ENCODE measurements at places on chromosomes 6 and 20.

DNA sequence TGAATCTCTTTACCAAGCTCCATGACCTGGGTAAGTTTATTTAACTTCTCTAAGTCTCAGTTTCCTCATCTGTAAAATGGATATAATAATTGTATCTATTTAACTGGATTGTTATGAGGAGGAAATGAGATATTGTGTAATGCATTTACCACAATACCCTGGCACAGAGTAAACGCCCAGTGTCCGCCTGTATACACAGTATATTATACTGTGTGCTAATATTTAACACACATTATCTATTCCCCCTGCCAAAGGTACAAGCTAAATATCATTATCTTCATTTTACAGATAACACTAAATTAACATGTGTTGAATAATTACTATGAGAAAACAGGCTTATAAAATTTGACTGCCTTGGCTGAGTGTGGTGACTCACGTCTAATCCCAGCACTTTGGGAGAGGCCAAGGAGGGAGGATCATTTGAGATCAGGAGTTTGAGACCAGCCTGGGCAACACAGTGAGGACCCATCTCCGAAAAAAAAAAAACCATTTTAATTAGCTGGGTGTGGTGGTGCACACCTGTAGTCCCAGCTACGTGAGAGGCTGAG lies 38.7 kb upstream of the TNFRSF21 start:
- DNase-seq: no peak

- DNase-seq: no peak
Observed at GRCh38 chr6:74181471-74181870, 485.5 kb downstream of the CD109 start.

DNA sequence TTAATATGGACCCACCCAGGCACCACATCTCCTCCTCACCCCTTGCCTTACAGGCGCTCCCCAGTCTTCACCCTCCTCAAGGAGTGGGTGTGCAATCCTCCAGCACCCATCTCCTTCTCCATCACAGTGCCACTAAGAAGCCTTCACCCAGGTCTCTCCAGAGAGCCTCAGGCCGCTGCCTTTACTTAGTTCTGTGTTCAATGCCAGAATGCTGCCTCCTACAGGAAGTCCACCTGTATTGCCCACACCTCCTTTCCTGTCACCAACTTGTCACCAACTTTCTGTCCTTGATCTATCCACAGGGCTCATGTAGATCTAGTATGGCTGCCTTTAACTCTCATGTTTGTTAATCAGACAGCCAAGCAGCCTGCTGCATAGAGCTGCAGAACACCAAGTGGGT lies 586 bp upstream of the LST1 start:
- DNase-seq: no peak

- no peak for DNase-seq
Observed at GRCh38 chr6:130967502-130968445, 95.3 kb downstream of the EPB41L2 start.

- DNase-seq: no peak
Observed at GRCh38 chr6:28960846-28961500, 37.2 kb upstream of the TRIM27 start.

GRCh38 chr20:18011951-18012645 lies 43.3 kb downstream of the MGME1 start:
- no peak for DNase-seq

- DNase-seq: no peak
Observed at GRCh38 chr6:130935978-130936377, 108.8 kb downstream of the SMLR1 start.

DNA sequence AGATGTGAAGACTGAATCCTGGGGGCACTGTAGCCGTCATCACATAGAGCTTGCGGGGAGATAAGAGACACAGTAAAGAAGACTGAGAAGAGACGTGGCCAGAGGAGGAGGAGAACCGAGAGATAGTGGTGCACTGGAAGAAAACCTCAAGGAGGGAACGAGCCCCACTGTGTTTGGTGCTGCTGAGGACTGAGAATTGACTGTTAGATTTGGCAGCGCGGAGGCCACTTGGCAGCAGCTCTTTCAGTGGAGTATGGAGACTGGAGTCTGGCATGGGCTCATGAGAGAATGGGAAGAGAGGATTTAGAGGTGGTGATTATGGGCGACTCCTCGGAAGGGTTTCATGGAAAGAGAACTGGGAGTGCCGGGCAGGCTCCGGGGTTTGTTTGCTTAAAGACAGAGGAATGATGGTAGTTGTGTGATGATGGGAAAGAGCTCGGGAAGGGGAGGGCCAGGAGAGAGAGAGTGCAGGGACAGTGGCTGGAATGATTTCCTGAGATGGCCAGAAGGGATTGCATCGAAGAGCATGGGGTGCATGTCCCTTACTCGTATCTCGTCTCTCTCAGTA lies 18.0 kb downstream of the CDYL start:
- peak; percentile 41 for DNase-seq

DNA sequence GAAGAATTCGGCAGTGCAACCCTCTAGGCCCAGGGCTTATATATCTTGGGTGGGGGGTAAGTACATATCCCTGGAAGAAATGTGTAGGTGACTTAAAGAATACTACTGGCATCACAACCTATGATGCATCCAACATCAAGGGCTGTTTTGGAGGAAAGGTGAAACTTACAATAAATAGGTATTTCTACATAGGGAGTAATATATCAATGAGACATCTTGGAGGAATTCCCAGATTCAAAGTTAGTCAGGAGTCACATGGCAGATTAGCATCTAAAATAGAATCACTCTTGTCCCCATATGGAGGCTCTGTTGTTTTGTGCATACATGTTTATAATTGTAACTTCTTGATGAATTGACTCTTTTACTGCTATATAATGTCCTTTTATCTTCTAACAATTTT lies 375.5 kb downstream of the PAX1 start:
- no peak for DNase-seq

DNA sequence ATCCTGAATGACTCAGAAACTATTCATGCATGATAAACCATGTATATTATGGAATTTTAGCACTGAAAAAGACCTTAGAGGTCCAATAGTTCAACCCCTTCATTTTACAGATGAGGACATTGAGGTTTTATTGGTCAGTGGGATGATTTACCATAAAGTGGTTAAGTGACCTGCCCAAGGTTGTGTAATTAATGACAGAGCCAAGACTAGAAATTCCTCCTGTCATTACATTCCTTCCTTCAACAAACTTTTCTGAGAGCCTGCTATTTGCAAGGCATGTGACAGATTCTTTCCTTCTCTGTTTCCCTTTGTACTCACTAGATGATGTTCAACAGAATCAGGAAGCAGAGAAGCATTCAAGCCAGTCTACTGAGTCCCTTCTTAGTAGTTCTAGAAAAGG lies 170.7 kb upstream of the KCNK16 start:
- DNase-seq: no peak

GRCh38 chr20:47785854-47786764 lies 828 bp upstream of the SULF2 start:
- DNase-seq: peak; percentile 81

DNA sequence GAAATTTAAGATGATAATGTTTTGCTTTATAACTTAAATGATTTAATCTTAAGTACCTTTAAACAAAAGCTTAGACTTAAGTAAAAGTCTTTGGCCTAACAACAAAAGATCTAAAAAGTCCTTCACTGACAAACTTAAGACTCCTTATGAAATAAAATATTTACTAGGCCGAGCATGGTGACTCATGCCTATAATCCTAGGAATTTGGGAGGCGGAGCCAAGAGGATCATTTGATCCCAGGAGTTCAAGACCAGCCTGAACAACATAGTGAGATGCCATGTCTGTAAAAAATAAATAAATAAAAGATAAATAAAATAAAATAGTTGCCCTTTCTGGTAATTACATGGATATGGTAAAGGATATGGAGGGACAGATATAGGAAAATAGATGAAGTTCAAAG lies 12.4 kb downstream of the KATNA1 start:
- DNase-seq: no peak

DNA sequence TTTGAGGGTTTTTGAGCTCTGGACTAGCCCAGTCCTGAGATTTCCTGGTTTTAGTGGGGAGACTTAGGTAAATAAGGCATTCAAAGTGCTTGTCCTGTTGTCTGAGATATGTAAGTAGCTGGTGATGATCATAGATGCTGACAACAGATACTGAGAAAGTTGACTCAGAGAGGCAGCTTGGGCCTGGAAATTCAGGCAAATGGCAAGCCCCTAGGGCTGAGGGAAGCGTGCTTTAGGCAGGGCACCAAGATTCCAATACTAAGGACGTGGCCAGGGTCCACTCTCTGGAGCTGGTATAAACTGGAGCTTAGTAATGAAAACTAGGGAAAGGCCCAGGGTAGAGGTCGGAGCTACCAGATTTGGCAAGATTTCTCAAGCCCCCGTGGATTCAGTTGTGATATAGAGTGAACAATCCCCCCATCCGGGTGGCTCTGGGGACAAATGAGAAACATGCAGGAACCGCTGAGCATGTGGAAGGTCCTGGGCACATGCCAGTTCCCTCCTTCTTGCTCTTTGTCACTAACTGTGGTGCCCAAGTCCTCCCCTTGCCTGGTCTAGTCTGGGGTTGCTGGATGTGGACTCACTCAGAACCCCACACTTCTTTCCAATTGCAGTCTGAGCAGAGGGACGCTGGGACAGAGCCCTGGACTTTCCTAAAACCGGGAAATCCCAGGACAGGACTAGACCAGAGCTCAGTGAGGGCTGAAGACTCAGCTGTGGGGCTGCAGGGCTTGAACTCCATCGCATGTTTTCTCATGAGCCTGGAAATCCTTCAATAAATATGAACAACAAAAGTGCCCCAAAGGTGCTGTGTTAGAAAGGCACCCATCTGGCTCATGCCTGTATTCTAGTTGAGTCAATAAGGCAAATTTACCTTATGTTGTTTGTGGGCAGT lies 10.3 kb downstream of the SLC22A3 start:
- no peak for DNase-seq

DNA sequence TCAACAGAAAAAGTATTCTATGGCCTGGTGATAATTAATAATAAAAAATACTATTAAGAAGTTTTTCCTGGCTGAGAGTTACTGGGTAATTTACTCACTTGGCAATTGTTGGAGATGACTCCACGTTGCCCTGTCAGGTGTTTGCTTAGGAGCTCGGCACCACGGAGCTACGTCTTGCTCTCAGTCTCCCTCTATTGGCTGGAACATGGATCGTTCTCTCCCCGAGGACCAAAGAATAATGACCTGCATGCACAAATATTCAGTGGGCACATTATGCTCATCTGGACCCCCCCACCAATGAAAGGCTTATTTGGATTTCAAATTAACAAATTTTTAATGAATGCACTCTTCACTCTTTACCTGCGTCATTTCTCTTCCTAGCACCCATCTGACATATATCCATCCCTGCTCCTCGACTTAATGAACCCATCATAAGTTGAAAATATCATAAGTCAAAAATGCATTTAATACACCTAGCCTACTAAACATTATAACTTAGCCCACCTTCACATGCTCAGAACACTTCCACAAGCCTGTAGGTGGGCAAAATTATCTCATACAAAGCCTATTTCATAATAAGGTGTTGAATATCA lies 71.0 kb upstream of the CD83 start:
- no peak for DNase-seq

- no peak for DNase-seq
Observed at GRCh38 chr20:36569847-36570429, 3.5 kb upstream of the TGIF2 start.

- no peak for DNase-seq
Observed at GRCh38 chr6:39850736-39851297, 58.6 kb downstream of the DAAM2 start.

DNA sequence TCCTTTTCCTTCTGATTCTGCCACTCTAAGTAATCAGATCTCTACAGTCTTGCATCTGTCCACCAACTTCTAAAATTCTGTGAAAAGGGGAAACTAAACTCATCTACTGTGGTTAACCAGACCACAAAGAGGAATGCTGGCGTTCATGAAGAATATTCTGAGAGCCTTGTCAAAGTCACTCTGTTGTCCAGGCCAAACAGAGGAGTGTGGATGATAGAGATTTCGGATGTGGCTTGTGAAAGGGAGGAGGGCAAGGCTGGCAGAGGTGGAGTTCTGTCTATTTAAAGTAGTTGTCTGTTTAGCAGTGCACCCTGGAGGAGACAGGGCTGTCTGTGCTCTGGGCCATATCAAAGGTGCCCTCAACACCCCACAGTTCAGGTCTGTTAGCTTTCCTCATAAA lies 33.9 kb downstream of the CCN2 start:
- DNase-seq: no peak

DNA sequence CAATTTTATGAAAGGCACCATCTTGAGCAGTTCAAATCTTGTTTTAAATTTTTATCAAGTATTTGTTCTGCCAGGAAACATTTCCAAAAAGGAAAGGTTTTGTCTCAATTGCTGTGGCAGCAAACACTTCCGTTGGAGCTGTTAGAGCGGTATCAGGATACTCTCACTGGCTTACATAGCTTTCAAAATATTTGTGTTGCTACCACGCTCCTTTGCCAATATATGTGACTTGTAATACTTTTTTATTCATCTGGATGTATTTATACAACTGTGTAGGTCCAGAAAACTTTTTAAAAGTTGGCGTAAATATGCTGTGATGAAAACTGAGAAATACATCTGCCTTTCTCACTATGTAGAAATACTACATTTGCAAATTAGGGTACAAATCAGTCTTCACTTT lies 37.8 kb upstream of the NHSL1 start:
- no peak for DNase-seq

- no peak for DNase-seq
Observed at GRCh38 chr20:54113566-54113965, 43.2 kb upstream of the BCAS1 start.

- DNase-seq: no peak
Observed at GRCh38 chr6:151179321-151179720, 60.4 kb upstream of the AKAP12 start.

DNA sequence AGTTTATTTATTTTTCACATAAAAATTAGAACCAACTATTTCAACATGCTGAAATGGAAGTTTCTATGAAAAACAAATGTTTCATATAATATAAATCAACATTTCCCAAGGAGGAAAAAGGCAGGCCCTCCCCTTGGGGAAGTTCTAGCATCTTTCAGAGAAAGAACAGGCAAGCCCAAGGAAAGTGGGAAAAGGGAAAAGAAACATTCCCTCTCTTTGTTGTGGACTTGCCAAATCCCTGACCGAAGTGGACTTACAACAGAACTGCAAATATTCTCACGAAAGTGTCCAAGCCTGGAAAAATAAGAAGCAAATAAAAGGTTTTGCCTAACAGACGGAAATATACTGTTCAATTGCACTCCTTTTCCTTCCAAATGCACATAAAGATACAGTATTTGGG lies 214.4 kb downstream of the ATXN1 start:
- no peak for DNase-seq

DNA sequence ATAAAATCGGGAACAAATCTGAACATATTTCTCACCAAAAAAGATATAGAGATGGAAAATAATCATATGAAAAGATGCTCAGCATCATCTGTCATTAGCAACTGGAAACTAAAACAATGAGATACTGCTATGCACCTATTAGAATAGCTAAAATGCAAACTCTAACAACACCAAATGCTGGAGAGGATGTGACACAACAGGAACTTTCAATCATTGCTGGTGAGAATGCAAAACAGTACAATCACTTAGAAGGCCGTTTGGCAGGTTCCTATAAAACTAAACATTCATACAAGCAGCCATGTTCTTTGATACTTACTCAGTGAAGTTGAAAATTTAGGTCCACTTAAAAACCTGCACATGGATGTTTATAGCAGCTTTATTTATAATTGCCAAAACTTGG lies 67.0 kb downstream of the FAM50B start:
- DNase-seq: no peak

- DNase-seq: no peak
Observed at GRCh38 chr6:14656078-14656521, 538.5 kb downstream of the CD83 start.

GRCh38 chr20:58808271-58809046 lies 42.2 kb downstream of the GNAS-AS1 start:
- DNase-seq: no peak

Measured in heart right ventricle (tissue), 16 donors.